ENCODE measurements at places on chromosomes 16 and 17. TPM values are rescaled to one million over a fixed set of nuclear protein-coding genes. Genes with fewer than 3 reads are reported as not detected.

DNA sequence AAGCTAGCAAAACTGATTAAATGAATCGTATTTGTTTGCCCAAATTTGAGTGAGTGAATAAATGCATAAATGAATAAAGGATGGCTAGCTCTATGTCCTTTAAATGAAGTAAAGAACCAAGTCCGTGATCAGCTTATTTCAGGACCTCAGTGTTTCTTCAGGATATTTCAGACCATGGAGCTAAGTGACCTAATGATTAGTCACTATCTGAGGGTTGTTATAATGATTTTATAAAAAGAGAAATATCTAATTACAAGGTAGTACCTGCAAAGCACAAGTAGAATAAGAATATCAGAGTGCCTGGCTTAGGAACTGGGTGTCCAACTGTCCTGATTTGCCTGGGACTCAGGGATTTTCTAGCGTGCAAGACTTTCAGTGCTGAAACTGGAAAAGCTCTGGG lies 12.5 kb downstream of the KCNJ2 start:
- no peak for DNase-seq

DNA sequence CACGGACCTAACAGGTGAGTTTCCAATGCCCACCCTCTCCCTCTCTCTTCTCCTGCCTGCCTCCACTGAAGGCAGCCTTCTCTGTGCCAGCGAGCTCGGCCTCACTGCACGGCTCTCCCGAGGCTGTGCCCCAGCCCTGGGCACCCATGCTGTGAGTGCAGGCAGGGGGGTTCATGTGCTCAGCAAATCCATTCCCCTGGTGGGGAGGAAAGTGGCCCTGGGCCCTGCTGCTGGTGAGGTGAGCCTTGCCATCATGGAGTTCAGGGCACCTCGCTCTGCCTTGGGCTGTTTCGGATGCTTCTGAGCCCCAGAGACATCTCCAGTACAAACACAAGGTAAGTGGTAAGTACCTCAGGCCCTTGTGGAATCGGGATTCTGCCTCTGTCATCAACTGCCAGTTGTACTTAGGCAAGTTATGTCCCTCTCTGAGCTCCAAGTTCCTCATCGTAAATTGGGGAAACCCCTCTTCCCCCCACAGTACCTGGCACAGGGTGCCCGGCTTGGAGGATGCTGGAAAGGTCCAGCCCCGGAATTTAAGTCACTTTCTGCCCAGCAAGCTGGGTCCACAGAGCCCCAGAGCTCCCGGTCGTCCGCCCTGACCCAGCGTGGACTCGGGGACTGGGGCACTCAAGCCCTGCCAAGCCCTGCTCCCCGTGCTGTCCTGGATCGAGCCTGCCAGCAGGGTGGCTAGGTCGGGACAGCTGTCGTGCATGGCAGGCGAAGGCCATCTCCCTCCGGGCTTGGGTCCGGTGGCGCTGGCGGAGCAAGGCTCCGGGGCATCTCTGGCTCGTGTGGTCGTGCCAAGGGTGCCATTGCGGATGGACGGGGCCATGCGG lies 684 bp upstream of the NUDT16L1 start:
- no peak for DNase-seq

DNA sequence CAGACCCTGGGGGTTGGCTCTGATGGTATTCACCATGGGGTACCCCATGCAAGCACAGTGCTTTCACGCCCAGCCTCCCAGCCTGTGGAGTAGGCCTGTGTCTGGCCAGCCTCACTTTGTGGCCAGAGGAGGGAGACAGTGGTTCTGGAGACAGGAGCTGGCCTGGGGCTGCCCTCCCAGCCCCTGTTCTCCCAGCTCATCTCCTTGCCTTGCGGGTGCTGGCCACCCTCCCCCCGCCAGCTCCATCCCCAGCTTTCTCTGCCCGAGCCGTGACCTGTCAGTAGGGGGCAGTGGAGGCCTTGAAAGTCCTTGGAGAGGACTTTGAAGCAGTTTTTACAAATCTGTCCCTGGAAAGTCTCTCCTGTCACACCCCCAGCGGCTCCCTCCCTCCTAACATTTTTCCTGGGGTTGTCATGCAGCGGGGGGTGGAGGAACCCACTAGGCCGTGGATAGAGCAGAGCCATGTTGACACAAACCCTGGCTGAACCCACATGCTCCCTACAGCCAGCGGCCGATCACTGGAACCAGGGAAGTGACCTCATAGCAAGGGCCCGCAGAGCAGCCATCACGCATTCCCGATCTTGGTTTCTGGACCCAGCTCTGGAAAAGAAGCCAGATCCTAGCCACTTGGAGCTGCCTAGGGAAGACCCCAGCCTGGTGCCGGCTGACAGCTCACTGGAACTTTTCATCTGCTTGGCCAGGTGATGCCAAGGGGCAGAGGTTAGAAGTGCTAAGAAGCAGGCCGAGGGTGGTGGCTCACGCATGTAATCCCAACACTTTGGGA lies 289.4 kb downstream of the SEC14L1 start:
- DNase-seq = peak; percentile 83

DNA sequence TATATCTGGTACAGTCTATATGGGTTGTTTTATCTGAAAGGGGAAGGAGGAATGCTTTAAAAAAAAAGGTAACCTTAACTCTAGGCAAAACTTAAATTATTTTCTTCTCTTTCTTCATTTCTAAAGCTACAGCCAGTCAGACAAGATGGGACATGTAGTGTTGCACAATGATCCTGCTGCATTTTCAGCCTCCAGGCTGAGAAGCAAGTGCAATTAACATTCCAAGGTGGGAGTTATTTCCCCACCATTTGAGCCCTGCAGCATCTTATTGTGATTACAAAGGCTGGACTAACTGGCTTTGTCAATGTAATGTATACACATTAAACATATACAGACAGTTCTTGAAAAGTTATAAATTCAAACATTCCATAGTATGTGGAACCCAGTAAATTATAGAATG lies 22.6 kb upstream of the NF1 start:
- no peak for DNase-seq

- peak; percentile 41 for DNase-seq
Observed at GRCh38 chr17:64507413-64507782, 621 bp downstream of the CEP95 start.

GRCh38 chr17:58504826-58505351 lies 9.5 kb downstream of the MTMR4 start:
- DNase-seq = no peak

GRCh38 chr17:70787721-70788300 lies 618.5 kb downstream of the KCNJ2 start:
- DNase-seq = no peak

DNA sequence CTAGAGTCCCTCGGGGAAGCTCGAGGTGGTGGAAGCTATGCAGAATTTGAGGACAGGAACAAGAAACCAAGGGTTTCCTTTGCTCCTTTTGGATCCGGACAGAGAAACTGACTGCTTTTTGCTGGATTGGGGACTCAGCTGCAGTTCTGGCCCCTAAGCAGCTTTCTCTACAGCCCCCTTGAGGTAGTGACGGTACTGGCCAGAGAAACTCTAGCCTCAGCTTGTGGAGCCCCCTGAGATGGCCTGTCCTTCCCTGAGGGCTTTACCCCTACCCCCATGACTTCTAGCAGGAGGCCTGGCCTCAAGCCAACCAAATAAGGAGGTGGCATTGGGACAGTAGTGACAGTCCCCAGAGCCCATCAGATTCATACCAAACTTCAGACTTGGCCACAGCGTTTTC lies 118.1 kb downstream of the IRX5 start:
- no peak for DNase-seq

The MYH1 gene
- not detected for total RNA-seq
